ENCODE measurements at places on chromosomes 4 and X. TPM values are rescaled to one million over a fixed set of nuclear protein-coding genes. Genes with fewer than 3 reads are reported as not detected.

GRCh38 chr4:118224243-118224829 is 128.5 kb downstream of the PRSS12 start:
- DNase-seq, result peak; percentile 38

DNA sequence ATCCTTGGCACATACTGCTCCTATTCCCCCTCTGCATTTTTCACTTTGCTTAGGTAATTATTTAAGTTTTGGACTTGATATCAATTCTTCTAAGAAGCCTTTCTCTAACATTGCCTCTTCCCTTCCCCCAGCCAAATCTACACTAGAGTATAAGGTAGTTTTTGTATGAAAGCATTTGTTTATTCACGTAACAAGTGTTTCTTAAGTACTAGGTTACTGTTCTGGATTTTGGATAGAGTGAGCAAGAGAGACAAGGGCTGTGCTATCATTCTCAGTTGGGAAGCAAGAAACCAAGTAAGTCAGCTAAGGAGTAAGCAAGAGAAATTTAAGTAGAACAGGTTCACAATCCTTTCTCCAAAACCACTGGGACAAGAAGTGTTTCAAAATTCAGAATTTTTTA is 55.9 kb upstream of the HHIP start:
- DNase-seq, result no peak

GRCh38 chr4:25160714-25161592 is 704 bp upstream of the SEPSECS start:
- DNase-seq, result no peak

DNA sequence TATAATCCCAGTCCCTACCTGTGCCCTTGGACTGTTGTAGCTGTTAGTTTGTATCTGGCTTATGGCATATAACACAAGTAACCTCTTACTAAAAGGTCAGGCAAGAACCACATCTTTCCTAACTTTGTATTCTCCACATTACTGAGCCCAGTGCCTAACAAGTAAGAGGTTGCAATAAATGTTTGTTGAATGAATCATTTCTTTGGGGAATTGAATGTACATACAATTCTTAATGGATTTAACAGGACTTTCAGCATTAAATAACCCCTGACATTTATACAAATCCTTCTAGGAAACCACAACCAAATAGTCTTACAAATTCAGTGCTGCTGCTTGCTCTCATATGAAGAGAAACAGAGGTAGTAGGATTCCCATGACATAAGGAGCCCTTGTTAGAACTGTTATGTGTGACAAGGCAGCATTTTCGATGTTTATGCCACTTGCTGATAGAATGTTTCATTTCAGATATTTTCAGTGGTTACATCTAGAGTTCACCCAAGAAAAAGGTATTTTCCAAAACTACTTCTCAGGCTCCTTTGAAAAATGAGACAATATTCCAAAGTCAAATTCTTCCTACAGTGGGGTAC is 62.0 kb downstream of the MBNL3 start:
- DNase-seq, result no peak

UGT2B15 gene
- not detected for total RNA-seq
